ENCODE measurements at places on chromosomes 7 and 10.
A peak's percentile ranks its signal among the peaks of the same experiment; 100 is the strongest.

GRCh38 chr10:14800397-14800796, 25.7 kb upstream of the FAM107B start:
- DNase-seq, result no peak

GRCh38 chr7:130384371-130384801, 4.1 kb downstream of the CPA1 start:
- no peak for DNase-seq

DNA sequence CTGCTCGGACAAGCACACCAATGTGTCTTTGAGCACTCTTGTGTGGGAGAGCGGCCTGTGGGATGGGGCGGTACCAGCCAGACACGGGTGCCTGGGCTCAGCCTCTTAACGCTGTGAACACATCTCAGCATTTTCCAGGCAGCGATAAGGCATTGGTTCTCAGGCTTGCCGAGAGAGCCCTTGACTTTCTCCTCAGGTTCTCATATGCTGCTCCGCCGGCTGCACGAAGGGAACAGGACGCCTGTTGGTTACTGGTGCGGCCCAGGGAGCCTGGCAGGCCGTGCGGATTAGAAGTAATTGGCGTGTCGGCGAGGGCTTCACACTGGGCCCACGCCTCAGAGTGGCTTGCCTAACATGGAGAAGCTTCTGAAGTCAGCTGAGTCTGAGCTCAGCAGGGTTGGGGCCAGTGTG, 456.7 kb upstream of the FOXK1 start:
- DNase-seq, result no peak

DNA sequence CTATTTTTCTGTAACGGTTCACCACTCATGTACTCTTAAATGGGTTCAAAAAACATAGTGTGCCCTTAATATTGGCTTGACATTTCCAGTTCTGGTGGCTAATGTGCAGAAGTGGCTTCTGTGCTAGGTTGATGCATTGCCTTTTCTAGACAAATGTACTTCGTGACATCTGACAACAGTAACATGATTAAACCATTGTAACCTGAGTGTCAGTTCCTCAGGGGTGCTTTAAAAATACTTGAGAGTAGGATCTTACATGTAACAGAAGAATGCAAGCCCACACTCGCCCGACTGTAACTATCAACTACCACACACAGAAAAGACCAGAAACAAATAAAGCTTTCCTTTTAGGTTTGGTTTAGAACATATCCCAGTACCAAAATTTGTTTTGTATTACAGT, 393.4 kb upstream of the NFE2L3 start:
- DNase-seq, result no peak

- peak; percentile 77 for DNase-seq
Observed at GRCh38 chr10:30027057-30028005, 32.1 kb downstream of the JCAD start.

DNA sequence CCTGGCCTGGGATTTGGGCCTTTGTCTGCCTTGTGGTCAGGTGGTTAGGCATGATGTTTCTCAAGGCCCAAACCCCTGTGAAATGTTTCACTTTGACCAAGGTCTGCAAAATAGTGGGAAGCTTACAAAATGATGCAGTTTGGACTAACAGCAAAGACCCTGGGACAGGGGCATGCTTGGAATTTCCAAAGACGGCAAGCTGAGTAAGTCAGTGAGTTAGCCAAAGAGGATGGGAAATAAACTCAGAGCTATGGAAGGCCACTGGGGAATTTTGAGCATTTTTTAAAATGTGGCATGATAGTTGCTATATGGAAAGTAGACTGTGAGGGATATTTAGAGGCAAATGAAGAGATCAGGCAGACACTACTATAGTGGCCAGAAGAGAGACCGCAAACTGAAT, 31.6 kb upstream of the PPP1R3C start:
- DNase-seq, result no peak

DNA sequence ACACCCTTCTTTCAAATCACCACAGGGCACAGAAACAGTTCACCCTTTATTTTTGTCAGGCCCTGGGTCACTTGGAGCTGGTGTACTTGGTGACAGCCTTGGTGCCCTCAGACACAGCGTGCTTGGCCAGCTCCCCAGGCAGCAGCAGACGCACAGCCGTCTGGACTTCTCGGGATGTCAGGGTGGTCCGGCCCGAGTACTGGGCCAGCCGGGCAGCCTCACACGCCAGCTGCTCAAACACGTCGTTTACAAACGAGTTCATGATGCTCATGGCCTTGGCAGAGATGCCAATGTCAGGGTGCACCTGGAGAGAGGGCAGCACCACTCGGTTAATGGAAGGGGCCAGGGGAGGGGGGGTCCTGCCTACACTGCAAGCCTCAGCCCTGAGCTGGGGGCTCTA, 2.5 kb downstream of the H2BK1 start:
- no peak for DNase-seq

- DNase-seq, result no peak
Observed at GRCh38 chr7:126447984-126448383, 804.8 kb downstream of the GRM8 start.

DNA sequence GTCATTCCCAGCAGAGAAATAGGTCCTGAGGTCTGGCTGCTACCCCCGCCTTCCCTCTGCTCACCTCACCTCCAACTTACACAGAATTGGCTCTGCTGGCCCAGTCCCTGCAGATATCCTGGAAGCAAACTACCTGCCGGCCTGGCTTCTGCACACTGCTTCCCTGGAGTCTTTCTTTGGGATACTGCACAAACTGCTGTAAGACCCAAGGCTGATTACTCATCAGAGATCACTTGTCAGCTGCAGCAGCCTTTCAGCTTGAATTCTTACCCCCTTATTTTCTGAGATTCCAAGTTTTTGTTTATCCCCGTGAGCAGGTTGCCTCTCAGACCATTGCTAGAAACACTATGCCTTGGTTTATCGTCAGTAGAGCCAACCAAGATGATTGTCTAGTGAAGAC, 426.4 kb downstream of the PHTF2 start:
- DNase-seq, result no peak

DNA sequence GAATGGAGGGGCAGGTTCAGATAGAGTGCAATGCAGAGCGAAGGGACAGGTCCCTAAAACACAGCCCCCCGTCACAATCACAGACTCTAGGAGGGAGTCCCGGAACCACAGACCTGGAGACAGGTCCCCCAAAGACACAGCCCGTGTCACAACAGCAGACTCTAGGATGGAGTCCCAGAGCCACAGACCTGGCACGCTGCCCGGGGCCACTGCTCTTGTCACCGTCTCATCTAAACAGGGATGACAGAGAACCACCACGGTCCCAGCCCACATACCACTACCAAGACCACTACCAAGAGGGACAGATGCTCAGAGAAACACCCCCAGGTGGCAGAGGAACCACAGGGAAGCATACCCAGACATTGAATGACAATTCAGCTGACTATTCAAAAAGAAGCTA, 183.9 kb downstream of the TCERG1L start:
- no peak for DNase-seq

- DNase-seq, result no peak
Observed at GRCh38 chr7:91330866-91331265, 66.6 kb downstream of the FZD1 start.

DNA sequence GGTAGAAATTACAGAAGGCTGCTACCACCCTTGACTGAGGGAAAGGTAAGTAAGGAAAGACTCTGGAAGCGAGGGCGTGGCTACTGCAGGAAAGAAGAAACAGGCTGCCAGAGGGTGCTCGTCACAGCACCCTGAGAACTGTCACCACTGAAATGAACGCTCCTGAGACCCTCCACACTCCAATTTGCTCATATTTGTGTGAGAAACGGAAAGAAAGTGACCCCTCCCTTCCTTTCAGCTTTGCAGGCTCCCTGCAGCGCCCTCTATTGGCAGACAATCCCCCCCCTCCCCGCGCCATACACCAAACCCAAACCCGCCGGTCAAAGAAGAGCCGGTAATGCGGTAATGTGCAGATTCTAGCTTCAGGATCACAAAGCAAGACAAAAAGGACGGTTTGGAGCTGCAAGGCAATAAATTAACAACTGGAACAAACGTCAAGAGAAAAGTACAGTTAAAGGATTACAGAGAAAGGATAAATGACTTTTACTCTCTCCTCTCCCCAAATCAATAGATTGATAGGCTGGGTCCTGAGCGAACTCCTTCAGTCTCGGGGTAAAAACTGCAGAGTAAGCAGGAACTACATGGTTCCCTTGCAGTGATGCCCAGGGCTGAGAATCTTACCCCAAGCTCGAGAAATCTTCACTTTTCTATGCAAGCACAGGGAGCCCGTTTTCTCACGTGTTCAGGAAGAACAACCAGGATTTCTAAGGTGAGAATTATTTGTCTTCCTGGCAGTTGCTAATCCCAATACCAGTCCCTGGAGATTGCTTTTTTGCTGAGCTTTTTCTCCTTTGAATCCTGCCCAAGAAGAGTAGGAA, 47.6 kb downstream of the STEAP1B start:
- no peak for DNase-seq

DNA sequence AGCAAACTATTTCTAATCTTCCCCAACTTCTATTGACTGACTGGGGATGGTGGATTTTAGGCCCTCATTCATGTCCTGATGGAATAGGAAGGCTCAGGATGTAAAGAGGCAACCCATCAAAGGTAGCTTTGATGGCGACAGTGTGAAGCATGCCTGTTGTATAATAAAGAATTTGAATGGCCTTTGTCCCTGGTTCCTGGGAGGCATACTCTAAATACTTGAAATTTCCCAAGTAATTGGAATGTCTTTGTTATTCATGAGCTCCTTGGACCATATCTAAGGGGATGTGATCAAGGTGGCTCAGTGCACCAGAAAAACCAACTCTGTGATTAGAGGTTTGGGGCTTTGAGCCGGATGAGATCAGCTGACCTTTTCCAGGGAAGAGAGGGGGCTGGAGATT, 264.5 kb upstream of the NEBL start:
- no peak for DNase-seq

DNA sequence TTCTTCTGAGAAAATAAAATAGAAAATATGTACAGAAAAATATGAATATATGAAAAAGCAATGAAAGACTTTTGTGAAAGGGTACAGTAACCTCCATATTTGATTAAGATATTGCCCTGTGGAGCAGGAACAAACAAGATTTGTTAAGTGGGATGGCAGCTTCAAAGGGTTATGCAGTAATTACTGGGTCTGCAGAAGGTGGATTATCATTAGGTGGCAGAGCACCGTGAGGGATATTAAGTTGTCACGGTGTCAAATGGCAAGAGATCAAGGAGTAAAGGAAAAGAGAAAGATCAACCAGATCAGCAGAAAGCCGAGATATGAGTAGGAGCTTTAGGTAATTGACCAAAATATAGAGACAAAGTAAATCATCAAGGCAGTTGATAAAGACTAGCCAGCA, 44.1 kb downstream of the DGKB start:
- no peak for DNase-seq

GRCh38 chr7:51234139-51234538, 82.5 kb downstream of the COBL start:
- DNase-seq, result no peak

GRCh38 chr10:14810969-14811953, 26.6 kb downstream of the CDNF start:
- DNase-seq, result no peak

DNA sequence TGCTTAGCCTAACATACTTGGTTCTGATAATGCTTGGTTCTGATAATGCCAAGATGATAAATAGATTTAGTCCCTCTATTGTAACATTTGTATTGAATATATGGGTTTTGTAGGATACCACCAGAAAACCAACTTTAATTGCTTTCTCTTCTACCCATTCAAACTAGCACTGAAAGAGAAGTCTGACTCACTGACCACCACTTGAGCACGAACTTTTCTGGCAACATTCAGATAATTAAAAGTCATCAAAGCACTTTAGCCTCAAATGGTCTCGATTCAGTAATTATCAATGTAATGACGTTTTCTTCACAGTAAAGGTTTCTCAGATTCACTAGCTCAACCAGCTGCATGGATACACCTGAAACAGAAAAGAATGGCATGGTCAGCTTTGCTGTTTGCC, 63.0 kb downstream of the HDAC9 start:
- DNase-seq, result no peak

- no peak for DNase-seq
Observed at GRCh38 chr7:155257482-155258225, 40.0 kb upstream of the INSIG1 start.

GRCh38 chr7:101814991-101815825, 2.2 kb upstream of the CUX1 start:
- DNase-seq, result peak; percentile 62

DNA sequence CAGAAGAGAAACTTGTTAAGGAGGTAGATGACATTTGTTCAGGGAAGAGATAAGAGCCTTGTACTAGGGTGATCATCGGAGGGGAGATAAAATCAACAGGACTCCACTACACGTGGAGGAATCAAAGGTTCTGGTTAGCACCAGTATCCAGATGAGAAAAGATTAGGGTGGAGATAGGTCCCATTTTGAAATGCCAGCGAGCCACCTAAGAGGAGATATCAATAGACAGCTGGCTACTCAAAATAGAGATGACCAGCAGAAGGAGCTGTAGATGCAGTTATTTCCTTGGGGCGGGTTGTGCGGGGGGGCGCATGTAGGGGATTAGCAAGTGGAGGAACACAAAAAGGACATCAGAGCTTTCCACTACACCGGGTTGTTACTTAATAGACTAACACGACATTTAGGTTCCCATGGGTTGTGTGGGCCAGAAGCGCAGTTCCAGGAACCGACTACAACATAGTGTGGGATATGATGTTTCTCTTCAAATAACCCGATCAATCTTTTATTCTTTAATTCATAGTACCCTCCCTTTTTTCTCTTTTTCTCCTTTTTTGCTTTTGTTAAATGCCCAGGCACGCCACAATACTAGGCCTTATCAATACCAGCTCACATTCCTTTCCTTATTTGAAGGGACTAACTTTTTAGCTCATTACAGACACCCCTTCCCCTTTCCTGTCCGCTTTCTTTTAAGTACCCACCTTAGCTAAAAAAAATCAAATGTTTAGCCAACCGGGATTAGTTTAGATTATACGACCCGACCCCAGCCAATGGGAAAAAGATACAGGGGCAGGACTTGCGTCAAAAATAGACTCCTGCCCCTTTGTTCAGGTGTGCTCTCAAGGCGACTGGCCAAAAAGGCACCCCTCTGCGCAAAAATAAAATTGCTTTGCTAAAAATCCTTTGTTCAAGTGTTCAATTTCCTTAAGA, 2.0 kb upstream of the KIF11 start:
- no peak for DNase-seq

DNA sequence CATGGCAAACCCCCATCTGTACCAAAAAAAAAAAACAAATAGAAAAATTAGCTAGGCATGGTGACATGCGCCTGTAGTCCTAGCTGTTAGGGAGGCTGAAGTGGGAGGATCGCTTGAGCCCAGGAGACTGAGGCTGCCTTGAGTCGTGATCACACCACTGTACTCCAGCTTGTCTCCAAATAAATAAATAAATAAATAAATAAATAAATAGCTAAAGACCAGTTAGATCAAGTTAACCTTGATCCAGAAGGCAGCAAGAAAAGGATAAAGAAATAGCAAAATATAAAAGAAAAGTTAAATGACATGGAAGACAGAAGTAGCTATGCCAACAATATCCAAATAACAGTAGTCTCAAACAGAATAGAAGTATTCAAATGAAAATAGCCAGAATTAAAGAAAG, 132.2 kb upstream of the SH2B2 start:
- no peak for DNase-seq

- DNase-seq, result no peak
Observed at GRCh38 chr10:85902051-85902450, 464.5 kb downstream of the GRID1 start.

- DNase-seq, result no peak
Observed at GRCh38 chr7:100568176-100568895, 5.4 kb downstream of the SAP25 start.

- DNase-seq, result no peak
Observed at GRCh38 chr7:1679326-1679965, 9.4 kb downstream of the ELFN1 start.
